ENCODE measurements at places on chromosomes 4 and X. TPM values are rescaled to one million over a fixed set of nuclear protein-coding genes. Genes with fewer than 3 reads are reported as not detected.

Gene POF1B
- total RNA-seq = 1.1 TPM

Gene AR
- total RNA-seq = 14.9 TPM

Gene TMPRSS11A
- total RNA-seq = not detected

Gene NXF2B
- not detected for total RNA-seq

Gene TCEAL3
- total RNA-seq = 10.5 TPM

All from vein endothelial cell (primary cell).